NCI-H82 (cell line): ENCODE measurements at places on chromosomes 11 and 22.

DNA sequence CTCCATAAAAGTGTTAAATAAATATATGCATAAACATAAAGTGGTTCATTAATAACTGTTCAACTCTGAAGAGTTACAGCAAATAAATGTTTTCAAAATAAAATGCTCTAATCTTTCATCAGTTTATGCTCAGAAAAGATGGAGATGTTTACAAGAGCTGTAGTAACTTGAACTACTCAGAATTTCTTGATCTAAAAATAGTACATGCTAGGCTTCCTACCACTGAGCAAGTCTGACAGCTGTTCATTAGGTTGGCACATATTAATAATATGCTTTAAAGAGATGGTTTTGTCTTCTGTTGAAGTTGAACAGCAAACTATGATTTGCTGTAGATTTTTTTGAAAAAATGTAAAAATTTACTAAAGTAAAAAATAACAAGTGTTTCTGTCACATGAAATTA lies 10.8 kb upstream of the SLN start:
- no peak for DNase-seq

DNA sequence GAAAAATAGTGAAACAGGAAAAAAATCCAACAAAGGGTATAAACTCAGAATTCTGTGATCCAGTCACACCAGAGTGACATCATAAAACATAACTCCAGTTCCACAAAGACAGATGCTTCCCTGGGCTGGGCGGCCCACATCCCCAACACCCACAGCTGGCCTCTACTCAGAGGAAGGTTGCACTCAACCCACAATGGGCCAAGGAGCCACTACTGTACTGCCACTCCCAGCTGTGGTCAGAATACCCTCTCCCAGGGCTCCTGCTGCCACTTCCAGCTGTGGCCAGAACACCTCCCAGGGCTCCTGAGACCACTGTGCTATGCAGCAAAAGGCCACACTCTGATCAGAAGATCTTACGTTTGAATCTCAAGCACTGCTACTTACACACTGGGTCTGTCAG lies 18.3 kb downstream of the SMCO4 start:
- no peak for DNase-seq

DNA sequence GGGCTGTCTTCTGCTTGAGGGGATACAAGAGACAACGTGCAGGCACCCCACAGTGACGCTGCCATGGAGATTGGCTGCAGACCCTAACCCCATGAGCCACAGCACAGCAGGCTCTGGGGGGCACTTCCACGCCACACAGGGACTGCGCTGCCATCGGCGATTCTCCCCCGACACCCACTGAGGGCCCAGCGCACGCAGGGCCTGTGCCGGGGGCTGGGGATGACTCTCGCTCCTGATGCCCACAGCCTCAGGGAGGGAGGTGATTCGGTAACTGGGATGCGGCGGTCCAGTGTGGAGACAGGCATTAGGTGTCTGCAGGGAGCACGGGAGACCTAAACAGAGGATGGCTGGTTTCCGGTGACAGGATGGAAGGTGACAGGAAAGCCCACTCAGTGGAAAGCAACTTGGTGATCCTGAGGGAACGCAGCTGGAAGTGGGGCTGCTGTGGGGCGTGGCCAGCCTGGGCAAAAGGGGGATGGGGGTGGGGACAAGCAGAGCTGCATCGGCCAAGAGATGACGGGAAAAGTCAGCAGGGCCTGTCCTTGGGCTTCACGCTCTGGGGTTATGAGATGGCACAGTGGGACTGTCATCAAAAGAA lies 37.7 kb downstream of the EFCAB6 start:
- no peak for DNase-seq

DNA sequence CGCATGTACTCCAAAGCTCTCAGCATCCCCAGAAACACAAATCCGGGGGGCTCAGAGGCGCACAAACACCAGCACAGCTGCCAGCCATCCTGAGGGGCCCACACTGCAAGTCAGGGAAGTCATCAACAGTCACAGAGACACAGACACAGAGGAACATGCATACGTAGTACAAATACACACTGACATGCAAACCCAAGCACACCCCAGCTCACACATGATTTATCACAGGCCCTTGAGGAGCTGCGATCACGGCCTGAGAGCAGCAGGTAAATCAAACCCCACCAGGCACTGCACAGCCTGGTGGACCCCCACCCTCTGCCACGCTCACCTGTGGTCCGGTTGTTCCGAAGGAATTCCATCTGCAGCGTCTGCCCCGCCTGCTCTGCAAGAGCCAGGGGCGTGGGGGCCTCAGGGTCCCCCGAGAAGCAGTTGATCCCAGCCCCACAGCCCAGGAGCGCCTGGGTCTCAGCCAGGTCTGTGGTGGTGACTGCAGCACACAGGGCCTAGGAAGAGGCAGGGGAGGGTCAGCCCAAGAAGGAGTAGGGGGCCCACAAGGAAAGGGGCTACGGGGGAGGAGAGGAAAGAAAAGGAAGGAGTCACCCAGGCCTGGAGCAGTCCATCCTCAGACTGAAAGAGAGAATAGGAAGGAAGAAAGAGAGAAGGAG lies 28.5 kb upstream of the PDE2A start:
- no peak for DNase-seq

- DNase-seq, result no peak
Observed at GRCh38 chr11:643849-644738, 7.0 kb downstream of the DRD4 start.

DNA sequence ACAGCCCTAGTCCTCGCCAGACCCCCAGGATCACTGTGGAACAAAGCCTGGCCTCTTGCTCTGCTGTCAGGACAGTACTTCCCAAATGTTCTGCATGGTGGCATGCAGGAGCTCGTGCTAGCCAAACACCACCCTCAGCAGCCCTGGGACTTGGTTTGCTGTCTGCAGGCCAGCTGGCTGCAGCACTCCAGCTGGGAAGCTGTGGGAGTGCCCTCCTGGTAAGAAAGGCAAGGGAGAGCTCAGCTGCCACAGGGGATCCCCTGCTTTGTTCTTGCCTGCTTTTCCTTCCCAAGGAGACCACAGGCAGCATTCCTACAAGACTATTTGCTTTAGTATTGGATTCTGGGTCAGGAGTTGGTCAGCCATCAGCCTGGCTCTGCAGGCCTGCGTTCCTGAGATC lies 27.9 kb downstream of the TCIRG1 start:
- DNase-seq, result no peak

GRCh38 chr22:37912171-37912570 lies 6.1 kb downstream of the MICALL1 start:
- DNase-seq, result no peak

DNA sequence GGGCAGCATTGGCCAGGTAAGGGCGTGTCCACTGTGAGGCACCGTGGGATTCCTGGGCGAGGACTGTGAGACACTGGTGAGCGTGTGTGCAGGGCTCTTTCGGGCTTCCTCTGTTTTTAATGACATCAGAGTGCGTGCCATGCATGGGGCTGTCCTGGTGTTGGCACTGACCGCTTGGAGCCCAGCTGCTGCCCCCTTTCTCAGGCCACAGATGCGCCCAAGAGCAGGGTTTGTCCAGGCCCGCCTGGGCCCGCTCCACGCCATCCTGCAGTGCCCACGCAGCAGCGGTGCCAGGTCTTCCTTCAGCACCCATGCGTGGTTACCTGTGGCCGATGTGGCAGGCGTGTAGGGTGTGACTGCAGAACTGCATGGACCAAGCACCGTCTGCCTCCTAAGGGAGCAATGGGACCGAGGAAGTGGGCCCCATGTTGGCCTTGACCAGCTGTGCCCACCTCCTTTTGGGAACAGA lies 72.3 kb upstream of the SEPTIN5 start:
- no peak for DNase-seq

DNA sequence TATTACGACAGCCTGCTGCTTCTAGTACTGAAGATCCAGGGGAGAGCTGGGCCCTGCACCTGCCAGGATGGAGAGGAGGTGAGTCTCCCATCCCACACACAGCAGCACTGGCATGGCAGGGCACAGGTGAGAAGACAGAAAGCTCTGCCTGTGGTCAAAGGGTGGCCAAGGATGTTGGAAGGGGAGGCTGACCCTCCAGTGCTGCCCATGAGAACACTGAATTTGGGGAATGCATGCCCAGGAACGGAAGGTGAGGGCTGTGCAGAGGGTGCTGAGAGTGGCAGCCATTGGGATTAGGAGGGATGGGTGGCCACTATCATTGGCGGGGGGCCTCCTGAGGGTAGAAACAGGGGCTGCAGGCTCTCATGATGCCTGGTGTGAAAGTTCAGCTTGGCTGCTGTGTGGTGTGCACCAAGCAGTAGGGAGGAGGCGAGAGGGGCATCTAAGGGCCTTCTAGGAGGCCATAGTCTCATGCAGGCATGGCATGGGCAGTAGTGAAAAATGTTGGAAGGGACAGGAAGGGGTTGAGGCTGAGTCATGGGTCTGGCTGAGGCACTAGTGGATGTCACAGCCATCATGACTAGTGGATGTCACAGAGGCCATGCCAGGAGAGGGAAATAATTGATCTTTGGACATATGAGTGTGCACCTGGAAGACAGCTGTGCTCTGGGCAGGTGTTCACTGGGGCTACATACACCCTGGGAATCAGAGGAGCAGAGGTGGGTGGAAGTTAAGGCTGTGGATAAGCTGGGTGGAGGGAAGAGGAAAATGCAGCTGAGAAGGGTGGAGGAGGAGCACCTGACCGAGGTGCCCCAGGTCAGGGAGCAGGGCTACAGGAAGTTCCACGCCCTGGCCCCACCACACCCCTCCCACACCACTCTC lies 2.5 kb upstream of the LRRC74B start:
- no peak for DNase-seq

DNA sequence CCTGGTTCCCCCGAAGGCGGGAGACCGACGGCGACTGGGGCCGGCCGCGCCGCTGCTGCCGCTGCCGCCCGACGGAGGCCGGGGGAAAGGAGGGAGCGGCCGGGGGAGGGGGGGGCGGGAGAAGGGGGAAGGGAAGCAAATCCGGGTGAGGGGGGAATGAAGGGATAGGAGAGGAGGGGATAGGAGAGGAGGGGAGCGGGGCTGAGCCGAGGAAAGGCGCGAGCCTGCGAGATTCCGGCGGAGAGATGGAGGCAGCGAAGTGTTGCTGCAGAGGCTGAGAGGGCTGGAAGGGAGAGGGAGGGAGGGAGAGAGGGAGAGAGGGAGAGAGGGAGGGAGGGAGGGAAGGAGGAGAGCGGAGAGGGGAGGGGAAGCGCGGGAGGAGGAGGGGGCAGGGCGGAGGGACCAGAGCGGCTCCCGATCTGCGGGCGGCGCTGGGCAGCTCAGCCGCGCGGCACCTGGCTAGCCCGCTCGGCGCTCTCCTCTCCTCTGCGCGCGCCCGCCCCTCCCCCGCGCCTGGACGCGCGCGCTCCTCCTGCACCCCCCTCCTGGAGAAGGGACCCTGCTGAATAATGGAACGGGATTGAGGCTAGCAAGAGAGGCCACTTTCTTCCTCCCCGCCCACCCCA lies 52.3 kb downstream of the SLC22A12 start:
- DNase-seq, result peak; percentile 91

GRCh38 chr22:21038405-21038804 lies 6.0 kb upstream of the SLC7A4 start:
- DNase-seq, result no peak
